ENCODE measurements at places on chromosomes 3 and 15. TPM values are rescaled to one million over a fixed set of nuclear protein-coding genes. Genes with fewer than 3 reads are reported as not detected.

GRCh38 chr15:35507932-35508638 is 37.9 kb downstream of the DPH6 start:
- no peak for DNase-seq

- no peak for DNase-seq
Measured at GRCh38 chr15:67825881-67826716, 790 bp downstream of the SKOR1 start.

GRCh38 chr3:134457376-134458074 is 28.3 kb downstream of the ANAPC13 start:
- no peak for DNase-seq

DNA sequence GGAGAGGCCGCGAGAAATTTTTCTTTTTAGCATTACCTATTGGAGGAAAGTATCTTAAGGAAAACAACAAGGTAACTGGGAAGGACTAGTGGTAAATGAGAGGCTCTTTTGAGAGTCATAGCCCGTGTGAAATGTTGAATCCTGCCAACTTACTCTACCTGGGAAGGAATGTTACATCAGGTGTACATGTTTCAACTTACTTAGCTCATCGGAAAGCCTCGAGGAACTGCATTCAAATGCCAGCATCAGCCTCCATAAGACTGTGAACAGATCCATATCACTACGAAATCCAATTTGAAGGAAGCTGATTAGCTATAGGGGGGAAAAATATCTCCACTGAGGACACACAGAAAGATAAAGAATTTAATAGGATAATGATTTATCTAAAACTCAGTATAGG is 72.3 kb upstream of the PDZRN3 start:
- DNase-seq = no peak

DNA sequence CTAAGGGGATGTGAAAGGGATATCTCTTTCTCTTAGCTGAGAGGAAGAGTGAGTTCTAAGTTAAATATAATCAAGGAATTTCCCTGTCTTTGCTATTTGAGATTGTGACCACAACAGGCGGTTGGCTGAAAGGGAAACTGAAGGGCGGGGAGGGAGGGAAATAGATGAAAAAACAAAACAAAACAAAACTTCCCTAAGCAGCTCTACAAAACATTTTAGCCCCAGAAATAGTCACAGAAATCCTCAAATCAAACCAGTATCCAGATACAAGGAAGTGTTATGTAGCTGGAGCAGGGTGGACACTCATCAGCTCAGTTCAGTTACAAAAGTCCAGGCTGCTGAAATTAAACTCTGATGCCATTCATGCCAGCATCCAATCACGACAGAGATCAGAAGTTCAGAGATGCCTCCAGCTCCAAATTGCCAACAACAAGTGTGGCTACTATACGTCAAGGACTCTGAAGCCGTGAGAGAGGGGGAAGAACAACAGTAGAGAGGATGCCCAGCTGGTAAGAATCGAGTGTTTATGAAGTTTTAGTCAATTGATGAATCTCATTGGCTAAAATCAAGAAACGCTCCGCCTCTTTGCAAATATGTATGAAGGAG is 319 bp upstream of the TP63 start:
- no peak for DNase-seq

- DNase-seq = no peak
Measured at GRCh38 chr3:169134194-169134593, 529.3 kb downstream of the MECOM start.

Gene SI
- not detected for total RNA-seq

Gene NMNAT3
- total RNA-seq = not detected

DNA sequence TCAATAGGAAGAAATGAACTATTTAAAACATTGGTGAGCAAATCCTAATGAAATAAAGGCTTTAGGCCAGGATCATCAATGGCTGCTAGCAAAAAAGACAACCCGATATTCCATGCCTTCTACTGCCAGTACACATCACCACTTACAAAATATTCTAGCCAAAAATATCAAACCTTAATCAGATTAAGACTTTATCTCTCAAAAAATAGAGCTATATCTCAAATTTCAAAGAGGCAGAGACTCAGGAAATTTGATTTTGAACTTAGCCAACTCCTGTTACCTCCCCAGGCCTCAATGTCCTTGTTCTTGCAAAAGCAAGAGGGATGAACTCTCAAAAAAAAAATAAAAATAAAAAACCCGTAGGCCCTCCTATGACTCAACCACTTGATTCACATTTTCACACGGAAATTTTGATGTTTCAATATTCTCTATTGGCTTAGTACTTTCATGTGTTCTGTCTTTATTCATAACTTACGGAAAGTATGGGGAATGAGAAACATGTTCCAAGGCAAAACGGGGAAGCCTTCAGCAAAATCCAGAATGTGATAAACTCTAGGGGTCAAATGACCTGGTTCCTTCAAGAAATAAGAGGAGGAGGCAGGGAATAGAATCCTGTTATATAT is 273.3 kb upstream of the ZPLD1 start:
- DNase-seq = no peak

Gene RBSN
- total RNA-seq = 17.7 TPM

DNA sequence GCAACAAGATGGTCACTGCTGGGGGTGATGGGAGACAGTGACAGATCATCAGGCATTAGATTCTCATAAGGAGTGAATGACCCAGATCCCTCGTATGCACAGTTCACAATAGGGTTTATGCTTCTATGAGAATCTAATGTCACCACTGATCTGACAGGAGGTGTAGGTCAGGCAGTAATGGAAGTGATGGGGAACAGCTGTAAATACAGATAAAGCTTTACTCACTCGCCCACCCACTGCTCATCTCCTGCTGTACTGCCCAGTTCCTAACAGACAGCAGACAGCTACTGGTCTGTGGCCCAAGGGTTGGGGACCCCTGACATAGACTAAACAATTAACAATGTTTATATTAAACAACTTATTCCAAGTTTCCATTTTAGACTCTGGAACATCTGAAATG is 25.4 kb downstream of the IFT80 start:
- DNase-seq = no peak

DNA sequence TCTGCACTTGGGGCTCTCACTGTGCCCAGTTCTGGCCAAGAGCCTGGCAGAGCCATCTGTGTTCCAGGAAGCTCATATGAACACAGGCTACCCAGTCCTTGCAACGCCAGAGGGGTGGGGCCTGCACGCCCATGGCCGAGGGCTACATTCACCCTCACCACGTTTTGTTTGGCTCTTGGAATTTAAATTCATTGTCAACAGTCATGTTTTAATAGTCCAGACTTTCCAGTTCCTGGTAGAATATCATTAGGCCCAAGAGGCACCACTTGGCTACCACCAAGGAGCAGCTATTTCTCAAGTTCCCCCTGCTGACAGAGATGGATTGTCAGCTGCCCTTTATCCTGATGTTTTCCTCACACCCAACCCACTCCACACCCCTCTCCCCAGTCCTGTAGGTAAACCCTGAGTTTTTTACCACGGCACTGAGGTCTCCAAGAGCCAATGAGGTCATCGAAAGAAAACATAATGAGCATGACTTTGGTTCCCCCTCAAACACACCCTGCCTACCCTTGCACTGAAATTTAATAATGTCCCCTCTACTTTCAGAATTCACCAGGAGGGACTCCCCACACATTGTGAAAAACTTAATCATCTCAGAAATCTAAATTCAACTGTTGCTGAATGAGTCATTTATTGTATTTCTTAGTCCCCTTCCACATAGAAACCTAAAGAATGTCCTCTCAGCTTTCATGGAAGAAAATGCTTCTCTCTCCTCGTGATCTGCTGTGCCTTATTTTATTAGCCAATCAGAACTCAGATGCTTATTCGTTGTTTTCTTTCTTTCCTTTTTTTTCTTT is 125.1 kb downstream of the SHQ1 start:
- peak; percentile 77 for DNase-seq

Gene CPEB1
- 5.5 TPM for total RNA-seq

DNA sequence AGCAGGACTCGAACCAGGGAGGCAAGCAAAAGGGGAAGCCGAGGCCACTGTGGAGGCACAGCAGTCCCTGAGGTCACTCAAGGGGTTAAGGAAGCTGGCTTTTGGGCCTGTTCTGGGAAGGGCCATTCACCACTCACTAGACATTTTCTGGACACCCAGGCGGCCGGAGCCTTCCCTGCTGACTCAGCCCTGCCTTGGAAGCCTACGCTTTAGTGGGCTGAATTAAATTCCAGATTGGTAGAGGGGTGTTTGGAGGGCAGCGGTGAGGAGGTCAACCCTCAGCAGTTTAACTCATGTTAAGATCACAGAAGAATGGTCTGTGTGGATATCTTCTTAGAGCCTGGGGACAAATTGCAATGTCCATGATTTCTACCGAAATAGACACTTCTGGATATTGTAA is 152.8 kb downstream of the GABRG3 start:
- no peak for DNase-seq
